ENCODE measurements at places on chromosomes 1 and 21.

GRCh38 chr1:175984057-175984812 is 222.9 kb downstream of the COP1 start:
- DNase-seq = no peak

- no peak for DNase-seq
These were observed 62.6 kb downstream of the ABL2 start for GRCh38 chr1:179166663-179167417.

DNA sequence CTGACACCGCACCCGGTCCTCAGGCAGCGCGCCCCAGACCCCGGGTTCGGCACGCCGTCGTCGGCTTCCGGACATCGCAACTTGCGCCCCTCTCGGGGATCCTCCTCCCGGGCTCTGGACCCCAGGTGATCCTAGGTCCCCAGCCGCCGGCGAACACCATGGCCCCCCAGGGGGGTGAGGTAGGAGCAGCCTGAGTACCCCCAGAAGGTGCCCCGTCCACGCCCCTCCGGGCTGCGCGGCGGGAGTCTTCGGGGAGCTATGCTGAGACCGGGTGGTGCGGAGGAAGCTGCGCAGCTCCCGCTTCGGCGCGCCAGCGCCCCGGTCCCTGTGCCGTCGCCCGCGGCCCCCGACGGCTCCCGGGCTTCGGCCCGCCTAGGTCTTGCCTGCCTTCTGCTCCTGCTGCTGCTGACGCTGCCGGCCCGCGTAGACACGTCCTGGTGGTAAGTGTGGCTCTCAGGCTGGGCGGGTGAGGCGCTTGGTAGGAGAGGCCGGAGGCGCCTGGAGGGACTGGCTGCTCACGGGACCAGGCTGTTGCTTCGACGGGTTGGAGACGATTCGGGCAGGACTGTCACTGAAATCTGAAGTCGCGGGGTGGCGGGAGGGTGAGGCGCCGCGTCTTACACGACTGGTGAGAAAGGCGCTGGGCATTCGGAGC is 367 bp downstream of the WNT2B start:
- no peak for DNase-seq

DNA sequence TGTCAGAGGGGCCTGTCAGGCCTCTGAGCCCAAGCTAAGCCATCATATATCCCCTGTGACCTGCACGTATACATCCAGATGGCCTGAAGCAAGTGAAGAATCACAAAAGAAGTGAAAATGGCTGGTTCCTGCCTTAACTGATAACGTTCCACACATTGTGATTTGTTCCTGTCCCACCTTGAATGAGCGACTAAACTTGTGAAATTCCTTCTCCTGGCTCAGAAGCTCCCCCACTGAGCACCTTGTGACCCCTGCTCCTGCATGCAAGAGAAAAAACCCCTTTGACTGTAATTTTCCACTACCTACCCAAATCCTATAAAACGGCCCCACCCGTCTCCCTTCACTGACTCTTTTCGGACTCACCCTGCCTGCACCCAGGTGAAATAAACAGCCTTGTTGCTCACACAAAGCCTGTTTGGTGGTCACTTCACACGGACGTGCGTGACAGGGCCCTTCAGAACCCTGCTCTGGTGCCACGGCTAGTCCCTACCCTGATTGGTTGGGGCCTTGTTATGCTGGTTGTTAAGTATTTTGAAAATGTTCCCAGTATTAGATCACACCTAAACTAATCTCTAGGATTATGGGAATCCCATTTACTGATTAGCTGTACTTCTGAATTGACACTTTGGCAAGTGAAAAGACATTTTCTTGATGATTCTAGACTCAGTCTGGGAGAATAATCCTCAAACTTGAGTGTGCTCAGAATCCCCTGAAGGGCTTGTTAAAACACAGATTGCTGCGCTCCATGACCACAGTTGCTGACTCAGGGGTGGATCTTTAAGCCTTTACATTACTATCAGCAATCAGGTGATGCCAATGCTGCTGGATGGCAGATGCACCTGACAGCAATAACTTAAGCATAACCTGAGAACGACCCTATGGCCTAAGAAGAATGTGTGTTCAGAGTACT is 28.8 kb upstream of the SPATA6 start:
- no peak for DNase-seq

DNA sequence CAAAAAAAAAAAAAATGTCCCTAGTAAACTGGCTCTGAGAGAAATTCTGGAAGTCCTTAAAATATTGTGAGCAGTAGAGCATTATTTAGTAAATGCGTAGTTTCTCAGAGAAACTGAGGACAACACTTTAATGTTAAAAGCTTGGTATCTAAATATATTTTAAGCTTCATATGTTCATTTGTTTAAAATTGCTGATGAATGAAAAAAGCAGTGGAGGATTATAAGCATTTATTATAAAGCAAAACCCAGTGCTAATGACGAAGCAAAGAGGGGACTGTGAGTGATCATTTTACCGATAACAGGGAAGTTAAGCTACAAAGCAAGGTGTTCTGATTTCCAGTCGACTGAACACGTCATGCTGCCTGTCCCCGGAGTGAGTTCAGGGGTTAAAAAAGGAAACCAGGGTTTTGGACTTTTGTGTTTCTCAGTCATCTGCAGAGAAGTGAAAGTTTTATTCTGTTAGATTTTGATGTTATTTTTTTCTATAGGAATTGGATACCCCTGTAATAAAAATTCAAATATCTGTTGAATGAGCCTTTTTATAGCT is 64.5 kb upstream of the SCCPDH start:
- no peak for DNase-seq

DNA sequence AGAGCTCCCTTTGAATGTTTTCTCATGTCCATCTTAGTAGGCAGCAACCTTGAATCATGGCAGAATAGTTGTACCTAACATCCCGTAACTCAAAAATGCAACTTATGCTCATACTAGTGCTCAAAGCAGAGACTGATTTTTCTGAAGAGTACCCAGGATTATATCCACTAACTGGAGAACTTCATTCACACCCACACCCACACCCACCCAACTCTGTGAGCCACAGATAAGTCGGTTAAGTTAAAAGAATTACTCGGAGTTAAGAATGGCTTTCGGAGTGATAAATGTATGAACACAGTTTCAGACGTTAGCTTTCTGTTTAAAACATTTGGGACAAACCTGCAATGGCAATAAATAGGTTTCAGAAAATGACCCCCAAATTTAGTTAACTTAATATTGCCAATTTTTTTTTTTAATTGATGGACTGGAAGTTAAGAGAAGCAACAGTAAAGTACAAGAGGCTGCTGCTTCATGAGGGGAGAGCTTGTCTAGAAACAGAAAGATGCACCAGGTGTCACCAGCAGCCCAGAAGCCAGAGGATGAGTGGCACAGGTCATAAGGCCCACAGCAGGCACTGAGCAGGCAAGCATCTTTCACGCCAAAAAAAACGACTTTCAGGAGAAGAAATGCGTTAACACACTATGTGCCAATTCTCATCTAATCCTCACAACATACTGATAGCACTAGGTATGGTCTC is 48.4 kb upstream of the C1orf198 start:
- no peak for DNase-seq

- peak; percentile 47 for DNase-seq
These were observed 837 bp upstream of the DESI2 start for GRCh38 chr1:244651956-244652622.

GRCh38 chr1:240737298-240737697 is 125.3 kb upstream of the GREM2 start:
- no peak for DNase-seq

GRCh38 chr1:5650283-5651026 is 341.8 kb downstream of the NPHP4 start:
- no peak for DNase-seq

DNA sequence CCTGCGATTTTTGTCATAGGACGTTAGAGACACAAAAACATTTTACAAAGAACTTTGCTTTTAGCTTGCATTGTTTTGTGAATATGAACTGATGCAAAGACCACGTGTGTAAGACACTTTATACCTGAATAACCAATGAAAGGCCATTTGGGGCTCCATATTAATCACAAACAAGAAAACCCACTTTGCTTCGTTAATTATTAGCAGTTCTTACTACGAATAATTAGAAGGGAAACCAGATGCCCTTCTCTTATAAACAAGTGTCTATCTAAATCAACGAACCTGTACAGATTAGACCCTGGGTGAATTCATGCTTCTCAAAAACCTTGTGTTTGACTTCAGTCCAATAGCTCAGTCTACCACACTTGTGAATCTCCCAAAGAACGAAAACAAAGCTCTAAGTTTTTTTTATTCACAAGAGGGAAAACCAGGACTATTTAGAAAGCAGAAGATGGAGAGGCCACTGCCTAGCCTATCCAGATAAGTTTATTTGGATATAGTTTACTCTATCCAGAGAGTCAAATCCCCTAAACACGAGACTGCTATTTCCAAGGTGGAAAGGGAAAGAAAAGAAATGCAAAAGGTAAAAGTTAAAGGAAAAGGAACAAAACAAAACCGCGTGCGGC is 897 bp downstream of the CYYR1 start:
- no peak for DNase-seq

DNA sequence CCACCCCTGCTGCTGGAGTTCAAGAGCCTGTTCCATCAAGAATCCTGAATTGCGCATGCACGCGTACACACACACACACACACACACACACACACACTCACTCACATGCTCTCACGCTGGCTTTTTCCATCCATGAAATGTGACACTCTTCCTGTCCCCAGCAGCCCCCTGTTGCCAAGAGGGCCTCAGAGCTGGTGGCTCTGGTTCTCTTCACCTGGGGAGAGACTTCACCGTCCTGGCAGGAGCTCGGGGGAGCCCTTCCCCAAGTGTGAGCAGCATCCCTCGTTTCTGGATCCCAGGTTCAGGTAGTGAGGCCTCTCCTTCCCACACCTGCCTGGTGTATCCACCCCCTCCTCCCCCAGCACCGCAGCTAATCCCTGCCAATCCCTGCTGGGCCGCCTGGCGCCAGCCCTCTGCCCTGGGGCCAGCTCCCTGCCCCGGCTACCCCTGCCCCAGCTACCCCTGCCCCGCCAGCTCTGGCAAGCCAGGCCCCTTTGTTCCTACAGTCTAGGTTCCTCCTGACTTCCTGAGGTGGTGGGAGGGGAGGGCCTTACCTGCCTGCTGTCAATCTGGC is 9.9 kb downstream of the PLOD1 start:
- no peak for DNase-seq

- no peak for DNase-seq
These were observed 85.9 kb downstream of the JAK1 start for GRCh38 chr1:64880449-64880848.

- no peak for DNase-seq
These were observed 21.1 kb downstream of the ADORA1 start for GRCh38 chr1:203148579-203148978.

DNA sequence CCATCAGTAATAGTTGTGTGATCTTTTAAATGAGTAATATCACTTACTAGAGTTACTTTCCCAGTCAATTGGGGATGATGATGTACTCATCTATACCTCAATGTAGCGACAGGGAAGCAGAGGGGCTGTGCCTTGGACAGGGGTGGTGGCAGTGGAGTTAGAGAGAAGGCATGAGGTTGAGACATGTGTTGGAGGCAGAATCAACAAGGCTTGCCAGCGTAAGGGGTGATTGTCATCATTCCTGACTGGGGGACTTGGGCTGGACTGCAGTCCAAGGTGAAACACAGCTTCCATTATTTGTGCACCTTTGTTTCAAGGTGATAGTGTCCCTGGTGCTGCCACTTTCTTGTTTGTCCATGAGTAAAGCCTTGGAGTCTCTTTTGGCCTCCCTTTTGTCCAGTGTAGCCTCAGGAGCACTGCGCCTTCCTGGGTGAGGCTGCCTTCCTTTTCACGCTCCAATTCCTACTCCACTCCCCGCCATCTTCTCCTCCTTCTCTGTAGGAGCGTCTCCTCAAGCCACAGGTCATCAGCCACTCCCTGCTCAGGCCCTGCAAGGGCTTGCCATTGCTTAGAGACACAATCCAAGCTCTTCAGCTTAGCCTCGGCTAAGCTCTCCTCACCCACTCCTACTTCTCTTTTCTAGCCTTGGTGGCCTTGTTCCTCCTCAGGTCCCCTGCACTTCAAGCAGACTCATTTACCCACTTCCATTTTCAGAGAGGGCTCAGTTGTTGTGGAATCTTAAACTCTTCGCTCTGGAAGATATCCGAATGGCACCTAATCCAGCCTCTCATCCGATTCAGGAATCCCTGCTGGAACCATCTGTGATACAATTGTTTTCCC is 77.6 kb upstream of the CD34 start:
- no peak for DNase-seq

GRCh38 chr21:27240839-27241238 is 274.0 kb upstream of the ADAMTS5 start:
- DNase-seq = no peak

- DNase-seq = no peak
These were observed 42.5 kb upstream of the POFUT2 start for GRCh38 chr21:45330075-45330781.

DNA sequence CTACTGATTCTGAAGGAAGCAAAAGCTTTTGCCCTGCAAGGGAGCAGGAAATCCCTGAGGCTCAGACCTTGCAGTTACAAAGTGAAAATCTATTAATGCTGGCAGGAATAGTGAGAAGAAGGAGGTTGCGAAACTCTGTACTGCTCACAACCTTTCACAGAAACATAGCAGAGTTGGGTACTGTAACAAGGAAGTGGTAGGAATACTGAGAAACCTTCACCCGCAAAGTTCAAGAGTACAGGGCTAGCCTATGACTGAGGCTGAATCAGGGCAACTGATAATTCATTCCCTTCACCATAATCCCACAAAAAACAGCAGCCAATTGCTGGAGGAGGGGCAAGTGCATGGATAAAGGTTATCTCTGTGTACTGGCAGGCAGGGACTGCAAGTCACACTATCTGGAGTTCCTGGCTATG is 23.9 kb upstream of the KCTD3 start:
- DNase-seq = no peak

GRCh38 chr1:29029667-29030066 is 94.0 kb downstream of the TMEM200B start:
- DNase-seq = no peak

DNA sequence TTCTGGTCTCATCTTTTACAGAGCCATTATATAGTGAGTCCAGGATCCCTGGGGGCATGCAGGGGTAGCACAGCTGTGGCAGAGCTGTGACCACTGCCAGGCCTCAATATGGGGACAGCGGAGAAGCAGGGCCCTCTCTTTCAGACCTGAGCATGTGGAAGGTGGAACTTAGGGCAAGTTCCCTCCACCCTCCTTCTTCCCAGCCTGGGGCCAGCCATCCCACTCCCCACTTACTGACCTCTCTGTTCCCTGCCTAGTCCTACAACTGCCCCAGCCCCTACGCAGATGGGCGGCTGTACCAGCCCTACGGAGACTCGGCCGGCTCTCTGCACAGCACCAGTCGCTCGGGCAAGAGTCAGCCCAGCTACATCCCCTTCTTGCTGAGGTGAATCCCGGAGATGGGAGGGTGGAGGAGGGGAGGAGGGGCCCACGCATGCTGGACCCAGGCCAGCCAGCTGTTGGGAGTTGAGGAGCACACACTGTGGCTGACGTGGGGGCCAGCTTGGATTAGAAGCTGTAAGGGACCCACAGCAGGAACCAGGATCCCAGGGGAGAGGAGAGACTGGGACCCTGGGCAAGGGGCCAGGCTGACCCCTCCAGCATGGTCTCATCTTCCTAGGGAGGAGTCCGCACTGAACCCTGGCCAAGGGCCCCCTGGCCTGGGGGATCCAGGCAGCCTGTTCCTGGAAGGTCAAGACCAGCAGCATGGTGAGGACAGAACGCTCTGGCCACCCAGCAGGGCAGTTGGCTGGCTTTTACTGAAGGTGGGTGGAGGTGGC is 10.7 kb downstream of the PSRC1 start:
- no peak for DNase-seq

GRCh38 chr1:3902111-3902511 is 2.0 kb upstream of the C1orf174 start:
- no peak for DNase-seq

Measured in RKO (cell line).